ENCODE measurements at places on chromosomes 3 and 15. TPM values are rescaled to one million over a fixed set of nuclear protein-coding genes. Genes with fewer than 3 reads are reported as not detected.

GRCh38 chr3:126685493-126685892 lies 18.5 kb upstream of the CHCHD6 start:
- DNase-seq: no peak

- DNase-seq: no peak
These were observed 204.6 kb downstream of the PLCL2 start for GRCh38 chr3:17089314-17089700.

DNA sequence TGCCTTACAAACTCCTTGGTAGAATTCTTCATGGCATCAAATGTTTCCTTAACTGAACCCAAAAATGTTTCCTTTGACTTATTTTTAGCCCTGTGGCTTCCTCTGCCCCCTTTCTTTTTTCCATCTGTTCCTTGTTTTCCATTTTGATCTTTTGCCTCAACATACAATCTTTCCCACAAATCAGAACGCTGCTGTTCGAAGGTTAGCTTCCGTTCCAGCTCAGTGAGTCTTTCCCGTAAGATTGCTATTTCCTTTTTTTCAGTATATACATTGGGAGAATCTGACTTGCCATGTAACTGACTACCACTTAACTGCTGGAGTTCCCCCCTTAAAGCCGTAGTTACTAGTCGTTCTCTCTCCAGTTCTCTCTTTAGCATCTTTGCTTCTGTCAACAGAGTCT lies 41.2 kb downstream of the PIGB start:
- DNase-seq: no peak

DNA sequence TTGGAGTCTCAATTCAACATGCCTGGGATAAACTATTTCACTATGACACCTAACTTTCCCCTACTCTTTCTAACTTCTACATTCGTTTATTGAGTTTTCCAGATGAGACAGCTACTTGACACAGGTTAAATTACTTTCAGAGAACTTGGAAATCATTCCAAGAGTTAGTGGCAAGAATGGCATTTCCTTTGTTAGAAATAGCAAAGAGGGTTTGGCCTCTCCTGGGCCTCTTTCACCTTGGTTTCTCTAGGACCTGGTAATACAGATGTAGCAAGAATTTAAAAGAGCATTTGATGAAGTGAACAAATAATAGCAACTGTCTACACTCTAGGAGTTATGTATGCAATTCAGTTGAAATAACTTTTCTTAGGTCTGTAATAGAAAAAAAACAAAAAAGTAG lies 748.9 kb downstream of the MECOM start:
- DNase-seq: no peak

DNA sequence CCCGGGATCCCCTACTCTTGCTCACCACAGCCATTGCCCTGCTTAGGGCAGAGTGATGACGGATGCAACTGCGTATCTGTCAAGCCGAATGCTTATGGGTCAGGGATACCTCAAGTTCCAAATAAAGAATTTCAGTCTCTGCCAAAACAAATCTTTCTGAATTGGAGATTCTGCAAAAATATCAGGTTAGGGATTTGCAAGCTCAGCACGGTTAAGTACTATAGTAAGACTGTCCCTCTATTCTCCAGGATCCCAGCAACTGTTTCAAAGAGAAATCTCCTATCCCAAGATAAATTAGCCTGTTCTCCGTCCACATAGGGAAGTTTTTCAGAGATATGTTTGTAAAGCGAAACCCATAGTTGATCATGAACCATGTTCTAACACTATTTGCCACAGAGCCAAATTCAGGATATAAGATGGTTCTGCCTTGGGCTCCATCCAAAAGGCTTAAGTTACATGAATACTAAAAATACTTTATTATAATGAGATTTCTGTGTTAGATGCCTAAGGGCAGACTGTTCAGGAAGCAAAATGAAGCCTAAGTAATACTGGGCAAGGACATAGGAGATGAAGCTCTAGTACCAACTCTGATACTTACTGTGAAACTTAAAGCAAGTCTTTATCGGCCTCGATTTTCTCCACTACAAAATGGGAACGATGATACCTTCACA lies 100.1 kb upstream of the LPP start:
- DNase-seq: no peak

DNA sequence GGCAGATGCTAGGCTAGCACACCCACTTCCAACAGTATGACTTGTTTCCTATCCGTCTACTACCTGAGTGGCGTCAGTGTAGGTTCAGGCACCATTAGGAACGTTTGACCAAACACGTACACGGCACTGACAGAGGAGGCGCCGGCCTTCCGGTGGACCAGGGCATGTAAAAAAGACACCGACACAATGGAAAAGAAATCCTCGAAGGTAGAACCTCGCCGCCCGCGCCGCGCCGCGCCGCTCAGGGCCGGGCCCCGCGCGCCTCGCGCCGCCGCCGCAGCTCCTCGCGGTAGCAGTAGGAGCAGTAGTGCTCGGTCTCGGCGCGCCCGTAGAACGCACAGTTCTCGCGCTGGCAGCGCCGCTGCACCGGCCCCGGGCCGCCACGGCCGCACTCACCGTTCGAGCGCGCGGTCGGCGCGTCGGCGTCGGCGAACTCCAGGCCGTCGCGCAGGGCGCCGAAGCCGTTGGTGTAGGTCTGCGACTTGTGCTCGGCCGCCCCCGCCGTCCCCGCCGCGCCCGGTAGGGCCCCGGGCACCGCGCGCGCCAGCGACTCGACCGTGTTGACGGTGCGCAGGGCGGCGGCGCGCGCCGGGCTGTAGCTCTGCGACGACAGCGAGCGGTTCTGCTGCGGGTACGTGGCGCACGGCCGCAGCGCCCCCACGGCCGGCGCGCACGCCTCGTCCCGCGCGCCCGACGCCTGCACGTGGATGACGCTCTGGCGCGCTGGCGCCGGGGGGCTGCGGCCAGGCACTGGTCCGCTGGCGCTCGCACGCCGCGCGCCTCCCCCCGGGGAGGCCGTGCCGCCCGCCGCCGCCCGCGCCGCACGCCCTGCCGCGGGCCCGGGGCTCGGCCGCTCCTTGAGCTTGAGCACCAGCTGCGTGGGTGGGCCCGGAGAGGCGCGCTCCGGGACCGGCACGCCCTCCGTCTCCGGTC lies 156.7 kb downstream of the KLF13 start:
- DNase-seq: no peak

DNA sequence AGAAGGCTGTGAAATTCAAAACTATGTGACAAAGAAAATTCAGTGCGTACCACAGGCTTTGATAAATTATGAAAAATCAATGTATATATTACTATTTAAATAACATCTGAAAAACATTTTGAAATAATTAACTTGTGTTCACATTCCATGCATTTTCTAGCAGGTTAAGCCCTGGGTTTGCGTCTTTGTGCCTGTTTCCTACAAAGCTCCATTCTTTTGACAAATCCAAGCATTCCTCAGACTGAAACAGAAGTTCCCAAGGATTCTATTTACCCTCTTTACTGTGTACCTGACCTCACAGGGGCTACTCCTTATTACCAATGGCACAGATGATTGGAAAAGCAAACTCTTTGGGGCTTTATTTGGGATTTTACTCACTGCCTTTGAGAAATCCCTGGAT lies 1.9 kb downstream of the PAQR9 start:
- no peak for DNase-seq

- DNase-seq: no peak
These were observed 935.0 kb downstream of the FHIT start for GRCh38 chr3:60316121-60316797.

- DNase-seq: no peak
These were observed 27.0 kb downstream of the CADM2 start for GRCh38 chr3:84985795-84986194.

- no peak for DNase-seq
These were observed 72.7 kb downstream of the GREM1 start for GRCh38 chr15:32790352-32790999.

The C2CD4A gene
- not detected for total RNA-seq

The FOXB1 gene
- total RNA-seq: not detected

The SPATA12 gene
- 0.69 TPM for total RNA-seq

The HOMER2 gene
- 8.8 TPM for total RNA-seq

The ANKUB1 gene
- total RNA-seq: not detected

Measured in SK-MEL-5 (cell line).